ENCODE measurements at places on chromosomes 2 and 18. TPM values are rescaled to one million over a fixed set of nuclear protein-coding genes. Genes with fewer than 3 reads are reported as not detected.

- no peak for DNase-seq
- no peak overlapping the region for H3K4me3 ChIP-seq
- no peaks in the 10 kb centered on the region for H3K27me3 ChIP-seq
- no peaks in the 10 kb centered on the region for H3K36me3 ChIP-seq
- H3K27ac ChIP-seq = no peak overlapping the region
These were observed 61.4 kb downstream of the FAM161A start for GRCh38 chr2:61792355-61792890.

DNA sequence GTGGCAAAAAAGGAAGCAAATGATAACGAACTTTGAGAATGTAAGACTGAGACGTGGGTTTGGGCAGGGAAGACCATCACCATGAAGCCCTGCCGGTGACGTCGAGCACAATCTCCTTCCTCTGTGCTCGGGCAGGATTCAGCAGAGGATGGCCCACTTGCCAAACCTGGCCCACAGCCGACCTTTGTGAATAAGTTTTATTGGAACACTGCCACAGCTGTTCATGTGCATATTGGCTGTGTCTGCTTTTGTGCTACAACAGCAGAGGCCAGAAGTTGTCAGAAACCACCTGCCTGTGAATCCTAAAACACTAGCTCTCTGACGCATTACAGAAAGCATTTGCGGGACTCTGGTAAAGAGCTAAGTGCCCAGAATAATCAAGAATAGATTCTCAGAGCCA is 223.9 kb downstream of the MYT1L start:
- no peak overlapping the region for H3K27ac ChIP-seq
- H3K4me1 ChIP-seq = no peaks in the 10 kb centered on the region
- H3K27me3 ChIP-seq = no peaks in the 10 kb centered on the region
- no peaks in the 10 kb centered on the region for H3K36me3 ChIP-seq
- DNase-seq = no peak

ST6GAL2 gene
- total RNA-seq = not detected

- no peaks in the 10 kb centered on the region for H3K36me3 ChIP-seq
- H3K4me1 ChIP-seq = no peaks in the 10 kb centered on the region
- no peaks in the 10 kb centered on the region for H3K27me3 ChIP-seq
- DNase-seq = no peak
These were observed 63.7 kb upstream of the OTOF start for GRCh38 chr2:26541401-26542193.

- H3K4me1 ChIP-seq = no peaks in the 10 kb centered on the region
- DNase-seq = peak; percentile 34
- no peak overlapping the region for H3K4me3 ChIP-seq
- no peak overlapping the region for H3K27ac ChIP-seq
These were observed 165.0 kb downstream of the ANTXR1 start for GRCh38 chr2:69177785-69178636.

DNA sequence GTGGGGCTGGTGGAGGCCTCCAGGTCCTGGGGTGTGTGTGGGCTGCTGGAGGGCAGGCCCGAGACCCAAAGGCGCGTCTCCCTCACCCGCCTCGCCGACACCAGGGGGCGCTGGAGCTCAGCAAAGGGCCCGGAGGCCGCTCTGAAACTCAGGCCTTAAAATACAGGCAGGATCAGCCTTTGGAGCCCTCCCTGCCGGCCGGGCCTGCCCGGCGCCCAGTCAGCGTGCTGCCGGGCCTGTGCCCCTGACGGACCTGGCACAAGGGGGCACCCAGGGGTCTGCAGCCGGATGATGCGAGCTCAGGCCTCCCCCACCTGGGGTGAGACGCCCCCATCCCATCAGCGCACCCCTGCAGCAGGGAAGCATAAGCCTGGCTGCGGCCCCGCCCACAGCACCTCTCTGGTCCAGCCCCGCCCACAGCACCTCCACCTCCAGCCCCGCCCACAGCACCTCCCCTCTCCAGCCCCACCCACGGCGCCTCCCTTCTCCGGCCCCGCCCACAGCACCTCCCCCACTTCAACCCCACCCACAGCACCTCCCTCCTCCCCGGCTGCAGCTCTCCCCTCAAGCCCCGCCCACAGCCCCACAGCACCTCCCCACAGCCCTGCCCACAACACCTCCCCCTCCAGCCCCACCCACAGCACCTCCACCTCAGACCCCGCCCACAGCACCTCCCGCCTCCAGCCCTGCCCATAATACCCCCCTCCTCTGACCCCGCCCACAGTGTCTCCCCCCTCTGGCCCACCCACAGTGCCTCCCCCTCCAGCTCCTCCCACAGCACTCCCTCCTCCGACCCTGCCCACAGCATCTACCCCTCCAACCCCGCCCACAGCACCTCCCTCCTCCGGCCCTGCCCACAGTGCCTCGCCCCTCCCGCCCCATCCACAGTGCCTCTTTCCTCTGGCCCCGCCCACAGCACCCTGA is 92.8 kb upstream of the OTOS start:
- peak; percentile 63 for DNase-seq
- H3K4me1 ChIP-seq = no peaks in the 10 kb centered on the region
- H3K36me3 ChIP-seq = no peaks in the 10 kb centered on the region
- no peak overlapping the region for H3K4me3 ChIP-seq
